Prostate gland (tissue), 2 donors: ENCODE measurements at places on chromosomes 7 and 10. TPM values are rescaled to one million over a fixed set of nuclear protein-coding genes. Genes with fewer than 3 reads are reported as not detected.

DNA sequence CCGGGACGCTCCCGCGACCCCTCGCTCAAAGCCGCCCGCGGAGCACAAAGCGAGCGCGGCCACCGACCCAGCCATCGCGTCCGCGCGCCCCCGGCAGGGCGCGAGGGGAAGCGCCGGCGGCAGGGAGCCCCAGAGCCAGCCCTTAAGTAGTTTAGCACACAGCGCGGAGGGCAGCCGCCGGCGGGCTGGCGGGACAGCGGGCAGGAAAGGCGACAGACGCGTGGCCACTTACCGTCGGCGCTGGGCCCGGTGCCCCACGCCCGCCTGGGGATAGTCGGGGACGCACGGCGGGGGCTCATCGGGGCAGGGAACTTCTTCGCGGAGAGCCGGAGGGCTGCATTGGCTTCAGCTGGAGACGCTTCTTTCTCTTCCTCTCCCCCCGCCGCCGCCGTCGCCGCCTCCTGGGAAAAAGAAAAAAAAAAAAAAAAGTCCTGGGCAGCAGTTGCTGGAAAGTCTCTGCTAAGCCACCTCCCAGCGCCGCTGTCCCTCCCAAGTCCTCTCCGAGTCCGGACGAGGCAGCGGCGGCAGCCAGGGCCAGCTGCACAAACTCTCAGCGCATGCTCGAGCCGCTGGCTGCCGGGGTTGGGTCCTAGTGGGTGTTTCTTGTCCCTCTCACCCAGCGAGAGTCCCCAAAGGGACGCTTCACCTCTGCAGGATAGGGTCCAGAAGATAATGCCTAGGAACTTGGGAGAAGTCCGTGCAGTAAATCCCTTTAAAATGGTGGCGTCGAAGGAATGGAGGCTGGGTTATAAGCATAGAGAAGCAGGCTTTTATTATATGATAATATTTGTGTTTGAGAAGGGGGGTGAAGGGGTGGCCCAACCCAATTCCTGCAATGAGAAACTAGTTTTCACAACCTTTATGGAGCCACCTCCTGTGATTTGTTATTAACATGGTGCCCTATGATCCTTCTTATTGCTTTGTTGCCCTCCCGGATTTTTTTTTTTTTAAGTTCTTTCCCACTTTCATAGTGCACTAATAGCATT is at the start of gene TSPAN12:
TSPAN12 (minus strand) TSS at position 557 of the 986 bp plus-strand sequence. CDS start 1,381 bp downstream, outside the sequence.
- DNase-seq: peak; percentile 81
- H3K27ac ChIP-seq: peak within 1 kb of the TSS; percentile 84
- H3K36me3 ChIP-seq: no peaks in the 10 kb centered on the region
- H3K4me3 ChIP-seq: peak within 1 kb of the TSS; percentile 47
- no peaks in the 10 kb centered on the region for H3K4me1 ChIP-seq

- no peak for DNase-seq
- H3K4me1 ChIP-seq: no peaks in the 10 kb centered on the region
- no peak overlapping the region for H3K27ac ChIP-seq
Measured at GRCh38 chr10:61316676-61317265, 136.4 kb downstream of the TMEM26 start.

Gene VAX1
- not detected for total RNA-seq

Gene SLC18A2
- 1.3 TPM for total RNA-seq
